ENCODE measurements at places on chromosomes 6 and 20. TPM values are rescaled to one million over a fixed set of nuclear protein-coding genes. Genes with fewer than 3 reads are reported as not detected.

Gene NKAPL
- polyA plus RNA-seq = 1.8 TPM

Gene FLRT3
- 12.9 TPM for polyA plus RNA-seq

Gene DPPA5
- not detected for polyA plus RNA-seq

Gene DYNLT1
- polyA plus RNA-seq = 208 TPM

Gene AGPAT4
- 2.3 TPM for polyA plus RNA-seq

Gene PCSK2
- polyA plus RNA-seq = not detected

Gene OLIG3
- polyA plus RNA-seq = not detected

Gene E2F3
- 4.4 TPM for polyA plus RNA-seq

Gene BPIFB3
- not detected for polyA plus RNA-seq

Gene TEAD3
- polyA plus RNA-seq = 17.1 TPM

Gene LAMA2
- polyA plus RNA-seq = 0.79 TPM

Gene BCAS1
- polyA plus RNA-seq = not detected

Gene MYB
- polyA plus RNA-seq = 0.13 TPM

Gene GGTLC1
- polyA plus RNA-seq = not detected

Gene PKIB
- polyA plus RNA-seq = 0.94 TPM

Gene EPB41L1
- polyA plus RNA-seq = 0.69 TPM

Gene SLC26A8
- polyA plus RNA-seq = 0.13 TPM

Gene ELOVL2
- 0.07 TPM for polyA plus RNA-seq

Gene SCAF8
- 7.1 TPM for polyA plus RNA-seq

Gene SLC22A3
- 0.99 TPM for polyA plus RNA-seq

Gene BMP2
- 3.3 TPM for polyA plus RNA-seq

Gene PARD6B
- 1.0 TPM for polyA plus RNA-seq

Gene PNLDC1
- polyA plus RNA-seq = 0.03 TPM

Gene LSM2
- 152 TPM for polyA plus RNA-seq

Gene CENPQ
- 8.9 TPM for polyA plus RNA-seq

Gene AIF1
- not detected for polyA plus RNA-seq

Gene ENPP1
- polyA plus RNA-seq = 0.32 TPM

Gene C20orf141
- not detected for polyA plus RNA-seq

Gene RSPH9
- polyA plus RNA-seq = 0.07 TPM

Gene PTK6
- 15.2 TPM for polyA plus RNA-seq

Gene CNR1
- polyA plus RNA-seq = not detected

Gene SALL4
- polyA plus RNA-seq = 0.10 TPM

Gene B3GAT2
- polyA plus RNA-seq = not detected

Gene SRC
- 22.2 TPM for polyA plus RNA-seq
